ENCODE measurements at places on chromosomes 2 and 18.

DNA sequence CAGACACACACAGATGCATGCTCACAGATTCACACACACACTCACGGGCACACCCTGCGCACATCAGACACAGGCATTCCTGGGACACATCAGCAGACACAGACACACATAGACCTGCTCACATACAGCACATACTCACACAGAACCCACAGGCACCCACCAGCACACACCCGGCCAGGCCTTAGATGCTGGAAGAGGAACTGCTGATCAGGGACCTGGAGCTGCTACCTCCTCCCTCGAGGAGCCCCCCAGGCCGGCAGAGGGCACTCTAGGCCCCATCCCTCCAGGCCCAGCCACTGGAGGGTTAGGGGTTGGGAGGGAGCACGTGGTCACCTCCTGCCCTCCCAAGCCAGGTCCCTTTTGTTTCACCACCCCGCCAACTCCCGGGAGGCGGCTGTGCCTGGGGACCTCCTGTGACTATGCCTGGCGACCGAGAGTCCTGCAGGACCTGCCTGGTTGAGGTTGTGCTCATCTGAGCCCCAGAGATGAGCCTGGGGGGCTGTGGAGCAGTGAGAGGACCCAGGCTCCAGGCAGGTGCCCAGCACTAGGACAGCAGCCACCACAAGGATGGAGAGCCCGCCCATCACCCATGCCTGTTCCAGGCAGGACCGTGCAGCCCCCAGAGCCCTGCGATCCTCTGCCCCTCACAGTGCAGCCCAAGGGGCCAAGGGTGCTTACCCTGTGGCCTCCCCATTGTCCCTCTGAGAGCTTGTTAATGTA, 21.0 kb upstream of the PTMA start:
- H3K4me3 ChIP-seq: no peak overlapping the region
- DNase-seq: no peak
- no peaks in the 10 kb centered on the region for H3K27me3 ChIP-seq
- no peaks in the 10 kb centered on the region for H3K4me1 ChIP-seq
- no peak overlapping the region for H3K27ac ChIP-seq

GRCh38 chr2:217993817-217994463, 8.9 kb downstream of the TNS1 start:
- H3K27me3 ChIP-seq: no peaks in the 10 kb centered on the region
- peak overlapping the region; percentile 74 for H3K27ac ChIP-seq
- no peak for DNase-seq
- H3K36me3 ChIP-seq: peaks cover 23% of the 10 kb centered on the region
- no peak overlapping the region for H3K4me3 ChIP-seq
- H3K4me1 ChIP-seq: peaks cover 45% of the 10 kb centered on the region

DNA sequence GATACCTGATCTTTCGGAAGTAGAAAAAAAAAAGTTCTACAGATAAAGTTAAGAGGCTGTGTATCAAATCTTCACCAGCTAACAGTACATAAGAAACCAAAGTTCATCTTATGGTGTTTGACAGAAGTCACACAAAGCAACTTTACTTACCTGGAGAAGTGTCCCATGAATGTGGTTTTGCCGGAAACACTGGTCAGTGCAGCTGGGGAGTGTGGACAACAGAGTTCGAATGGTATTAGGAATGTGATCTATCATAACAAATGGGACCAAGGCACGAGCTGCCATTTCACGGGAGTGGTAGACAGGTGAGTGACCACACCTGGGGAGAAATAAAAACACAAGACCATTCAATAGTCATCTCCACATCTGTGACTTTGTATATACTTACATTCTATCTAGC, 171.4 kb upstream of the ZFP36L2 start:
- no peaks in the 10 kb centered on the region for H3K36me3 ChIP-seq
- no peaks in the 10 kb centered on the region for H3K27me3 ChIP-seq
- peak overlapping the region; percentile 41 for H3K27ac ChIP-seq

DNA sequence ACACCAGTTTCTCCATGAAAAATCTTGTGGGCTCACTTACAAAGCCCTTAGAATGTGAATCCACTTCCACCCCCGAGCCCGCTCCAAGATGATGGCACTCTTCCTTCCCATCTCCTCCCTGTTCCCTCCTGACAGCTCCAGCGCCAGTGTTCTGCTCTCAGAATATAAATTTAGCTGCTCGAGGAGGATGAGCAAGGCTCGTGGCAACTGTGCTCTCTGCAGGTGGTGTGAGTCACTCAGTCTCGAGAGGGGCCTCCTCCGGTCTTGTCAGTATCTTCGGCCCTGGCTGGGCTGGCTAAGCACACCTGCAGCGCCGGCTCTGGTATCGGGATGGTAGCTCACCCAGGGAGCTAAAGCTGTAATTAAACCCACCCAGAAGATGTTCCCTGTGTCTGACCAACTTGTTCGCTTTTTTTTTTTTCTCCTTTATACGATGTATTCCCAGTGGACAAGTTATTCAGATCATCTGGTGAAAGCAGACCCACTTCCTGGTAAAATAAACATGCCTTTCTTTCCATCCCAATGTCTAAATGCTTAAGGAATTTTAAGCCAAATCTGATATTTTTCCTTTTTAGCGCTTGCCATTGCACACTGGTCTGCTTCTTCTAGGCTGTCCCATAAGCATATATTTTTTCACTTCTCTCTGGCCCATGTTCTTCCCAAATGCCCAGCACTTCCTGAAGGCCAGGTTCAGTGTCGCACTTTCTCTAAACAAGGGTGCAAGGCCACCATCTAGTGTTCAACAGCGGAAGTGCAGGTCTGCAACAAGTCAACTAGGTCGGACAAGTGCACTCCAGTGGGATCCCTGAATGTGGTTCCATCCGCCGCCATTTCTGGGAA, 31.4 kb upstream of the YPEL5 start:
- H3K27ac ChIP-seq: no peak overlapping the region
- peak; percentile 87 for DNase-seq
- no peaks in the 10 kb centered on the region for H3K4me1 ChIP-seq
- no peaks in the 10 kb centered on the region for H3K36me3 ChIP-seq

GRCh38 chr2:8297376-8298231, 384.3 kb upstream of the ID2 start:
- no peak for DNase-seq
- no peaks in the 10 kb centered on the region for H3K4me1 ChIP-seq
- H3K27me3 ChIP-seq: no peaks in the 10 kb centered on the region
- H3K36me3 ChIP-seq: no peaks in the 10 kb centered on the region

DNA sequence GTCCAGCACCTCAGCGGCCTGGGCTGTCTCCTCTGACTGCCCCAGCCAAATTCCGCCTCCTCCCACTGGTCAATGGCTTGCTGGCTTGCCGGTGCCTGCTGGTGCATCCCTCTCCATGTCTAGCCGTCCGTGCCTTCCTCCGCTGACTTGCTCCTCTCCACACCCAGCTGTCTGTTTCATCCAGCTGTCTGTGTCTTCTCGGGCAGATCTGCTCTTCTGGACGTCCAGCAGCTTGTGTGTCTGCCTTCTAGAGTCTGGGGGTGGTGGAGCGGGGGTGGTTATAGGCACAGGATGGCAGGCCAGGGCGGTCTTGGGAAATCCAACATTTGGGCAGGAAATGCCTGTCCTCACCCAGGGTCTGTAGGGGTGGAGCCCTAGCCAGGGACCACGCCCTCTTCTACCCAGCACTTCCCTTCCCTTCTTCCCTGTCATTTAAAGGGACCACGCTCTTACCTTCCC, 369.2 kb downstream of the GALNT13 start:
- H3K4me1 ChIP-seq: no peaks in the 10 kb centered on the region
- no peaks in the 10 kb centered on the region for H3K36me3 ChIP-seq
- H3K27me3 ChIP-seq: no peaks in the 10 kb centered on the region
- H3K4me3 ChIP-seq: no peak overlapping the region
- H3K27ac ChIP-seq: no peak overlapping the region
- no peak for DNase-seq

DNA sequence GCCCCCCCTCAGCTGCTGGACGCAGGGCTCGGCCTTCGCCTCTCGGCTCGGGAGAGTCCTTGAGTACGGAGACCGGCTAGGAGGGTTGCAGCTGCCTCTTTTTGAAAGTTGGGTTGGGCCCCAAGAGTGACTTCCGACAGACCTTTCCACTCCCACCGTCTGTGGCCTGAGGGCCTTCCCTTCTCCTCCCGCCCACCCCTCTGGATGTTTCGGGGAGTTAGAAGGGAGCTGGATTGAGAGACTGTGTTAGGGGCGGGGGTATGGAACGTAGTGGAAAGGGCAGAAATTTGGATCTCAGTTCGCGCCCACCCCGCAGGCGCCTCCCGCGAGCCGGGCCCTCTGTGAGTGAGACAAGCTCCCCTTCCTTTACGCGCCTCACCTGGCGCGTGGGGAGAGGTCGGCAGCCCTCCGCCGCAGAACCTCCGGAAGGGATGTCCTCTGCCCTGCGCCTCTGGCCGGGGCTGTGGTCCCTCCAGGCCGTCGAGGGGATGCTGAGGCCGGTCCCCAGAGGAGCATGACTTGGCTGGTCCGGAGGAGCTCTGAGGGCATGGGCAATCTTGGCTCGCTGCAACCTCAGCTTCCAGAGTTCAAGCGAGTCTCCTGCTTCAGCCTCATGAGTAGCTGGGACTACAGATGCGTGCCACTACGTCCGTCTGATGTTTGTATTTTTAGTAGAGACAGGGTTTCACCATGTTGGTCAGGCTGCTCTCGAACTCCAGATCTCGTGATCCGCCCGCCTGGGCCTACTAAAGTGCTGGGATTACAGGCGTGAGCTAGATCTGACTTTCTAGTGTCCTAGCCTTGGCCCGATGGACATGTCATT, 15.9 kb downstream of the C2orf74 start:
- peaks cover 23% of the 10 kb centered on the region for H3K36me3 ChIP-seq
- H3K4me3 ChIP-seq: peak overlapping the region; percentile 58
- DNase-seq: peak; percentile 26
- H3K27ac ChIP-seq: peak overlapping the region; percentile 98

DNA sequence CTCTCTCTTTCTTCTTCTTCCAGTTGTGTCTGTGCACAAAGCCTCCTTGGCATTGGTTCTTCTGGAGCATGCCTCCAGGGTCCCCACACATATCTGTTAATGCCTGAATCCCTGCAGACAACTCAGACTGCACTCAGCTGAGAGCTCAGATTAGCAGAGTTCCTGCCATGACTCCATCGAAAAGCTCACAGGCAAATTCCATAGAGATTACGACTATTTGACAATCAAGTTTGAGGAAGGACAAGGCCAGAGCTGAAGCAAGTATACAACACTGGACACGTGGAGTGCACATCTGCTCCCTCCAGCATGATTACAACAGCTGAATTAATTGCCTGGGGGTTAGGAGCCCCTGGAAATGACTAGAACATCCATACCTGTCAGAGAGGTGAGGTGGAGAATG, 190.7 kb downstream of the INSIG2 start:
- no peaks in the 10 kb centered on the region for H3K36me3 ChIP-seq
- no peaks in the 10 kb centered on the region for H3K4me1 ChIP-seq
- H3K4me3 ChIP-seq: no peak overlapping the region
- no peak for DNase-seq
- peaks cover 13% of the 10 kb centered on the region for H3K27me3 ChIP-seq

DNA sequence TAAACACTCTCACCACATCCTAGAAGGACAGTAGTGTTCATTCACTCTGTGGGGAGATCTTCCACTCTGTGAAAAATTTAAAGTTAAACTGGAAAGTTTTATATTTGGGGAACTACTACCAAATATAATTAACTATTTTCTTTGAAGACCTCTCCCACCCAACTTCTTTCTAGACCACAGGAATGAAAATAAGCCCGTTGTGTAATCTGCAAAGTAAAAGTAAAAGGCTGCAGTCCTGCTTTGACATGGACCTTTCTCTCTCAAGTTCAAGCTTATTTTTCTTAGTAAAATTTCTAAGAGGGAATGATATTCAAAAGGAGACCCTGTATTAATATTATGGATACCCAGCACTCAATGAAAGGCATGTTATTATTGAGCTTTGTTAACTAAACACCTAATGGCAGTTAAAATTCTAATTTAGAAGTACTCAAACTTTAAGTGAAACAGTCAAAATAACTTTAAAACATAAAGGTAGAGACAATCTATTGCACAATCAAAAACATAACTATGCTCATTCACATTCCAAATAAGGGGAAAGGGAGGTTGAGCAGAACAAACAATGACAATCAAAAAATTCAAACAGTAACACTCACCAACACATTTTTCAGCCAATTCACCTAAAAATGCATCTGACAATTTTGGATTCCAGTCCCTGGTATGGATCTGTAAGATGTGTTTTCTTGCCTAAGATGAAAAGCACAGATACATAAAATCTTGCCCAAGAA, 98.5 kb downstream of the ATAD2B start:
- no peaks in the 10 kb centered on the region for H3K4me1 ChIP-seq
- no peak overlapping the region for H3K27ac ChIP-seq

DNA sequence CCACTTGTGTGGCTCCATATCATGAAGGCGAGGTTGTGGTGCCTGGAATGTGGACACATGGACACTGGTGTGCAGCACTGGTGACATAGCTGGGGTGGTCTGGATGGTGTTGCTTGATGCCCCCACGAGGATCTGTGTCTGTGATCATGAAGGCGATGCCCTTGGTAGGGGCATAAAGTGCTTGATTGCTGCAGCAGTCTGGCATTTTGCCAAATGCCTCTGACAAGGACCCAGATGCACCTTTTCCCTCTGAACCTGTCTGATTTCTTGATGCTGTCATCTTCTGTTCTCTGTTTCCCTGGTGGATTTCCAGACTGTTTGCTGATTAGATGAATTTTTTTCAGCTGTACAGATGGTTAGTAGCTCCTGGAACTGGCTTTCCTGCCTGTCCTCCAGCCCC, 752.0 kb upstream of the HS6ST1 start:
- DNase-seq: no peak
- H3K4me1 ChIP-seq: no peaks in the 10 kb centered on the region
- H3K4me3 ChIP-seq: no peak overlapping the region
- H3K27me3 ChIP-seq: no peaks in the 10 kb centered on the region
- no peaks in the 10 kb centered on the region for H3K36me3 ChIP-seq

DNA sequence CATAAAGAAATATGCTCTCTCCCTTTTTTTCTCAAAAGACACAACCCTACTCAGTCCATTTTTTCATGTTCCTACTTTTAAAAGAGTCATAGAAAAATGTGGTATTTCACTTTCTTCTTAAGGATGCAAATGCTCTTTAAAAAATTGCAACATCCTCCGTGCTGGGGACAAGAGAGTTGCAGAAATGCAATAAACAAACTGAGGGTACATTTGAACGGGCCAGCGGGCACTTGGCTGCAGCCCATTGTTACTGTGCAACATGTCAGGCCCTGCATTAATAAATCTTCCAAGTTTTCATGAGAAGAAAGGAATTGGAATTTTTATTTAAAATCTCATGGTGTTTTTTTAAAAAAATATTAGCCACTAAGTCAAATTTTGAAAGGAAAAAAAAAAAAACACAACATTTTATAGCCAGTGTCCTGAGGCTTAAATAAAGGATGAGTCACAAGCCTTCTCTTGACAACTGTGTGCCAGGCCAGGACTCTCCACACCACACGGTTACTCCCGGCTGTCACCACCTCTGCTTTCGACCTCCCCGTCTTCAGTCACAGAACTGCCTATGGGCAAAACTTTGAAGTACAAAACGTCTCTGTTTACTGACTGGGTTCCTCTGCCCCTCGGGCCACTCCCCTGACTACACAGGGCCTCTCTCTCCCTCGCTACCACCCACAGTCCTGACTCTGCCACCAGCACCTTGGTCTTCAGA, 57.5 kb upstream of the MFF start:
- DNase-seq: no peak
- H3K36me3 ChIP-seq: no peaks in the 10 kb centered on the region

All from tibial artery (tissue), 4 donors.